ENCODE measurements at places on chromosomes 3 and 15.

DNA sequence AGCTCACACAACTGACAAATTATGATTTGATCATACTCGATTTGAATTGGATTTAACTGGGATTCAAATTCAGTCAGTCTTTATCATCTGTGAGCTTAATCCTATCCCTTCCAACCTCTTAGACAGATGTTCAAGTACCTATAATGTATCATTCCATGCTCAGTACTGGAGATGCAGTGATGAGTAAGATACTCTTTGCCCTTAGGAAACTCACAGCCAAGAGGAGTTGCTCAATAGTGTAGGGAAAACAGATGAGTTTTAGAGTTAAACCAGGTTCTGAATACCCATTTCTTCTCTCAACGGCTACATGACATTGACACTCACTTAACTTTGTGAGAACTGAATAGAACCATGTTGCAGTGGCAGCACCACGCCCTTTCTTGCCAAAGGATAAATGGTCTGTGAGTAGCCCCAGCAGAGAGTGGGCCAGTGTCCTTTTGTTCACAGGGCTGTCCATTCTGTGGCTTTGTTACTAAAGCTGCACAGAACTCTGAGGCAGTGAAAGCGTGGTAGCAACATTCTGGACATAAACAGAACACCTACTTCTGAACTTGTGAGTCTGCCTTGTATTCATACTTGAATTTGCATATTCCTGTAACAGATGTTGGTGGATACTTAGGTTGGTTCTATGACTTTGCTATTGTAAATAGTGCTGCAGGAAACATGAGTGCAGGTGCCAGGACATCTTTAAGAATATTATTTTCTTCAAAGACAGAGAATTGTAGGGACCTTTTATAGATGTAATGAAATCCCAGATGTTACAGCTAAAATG lies 91.6 kb downstream of the RASA2 start:
- DNase-seq = no peak

DNA sequence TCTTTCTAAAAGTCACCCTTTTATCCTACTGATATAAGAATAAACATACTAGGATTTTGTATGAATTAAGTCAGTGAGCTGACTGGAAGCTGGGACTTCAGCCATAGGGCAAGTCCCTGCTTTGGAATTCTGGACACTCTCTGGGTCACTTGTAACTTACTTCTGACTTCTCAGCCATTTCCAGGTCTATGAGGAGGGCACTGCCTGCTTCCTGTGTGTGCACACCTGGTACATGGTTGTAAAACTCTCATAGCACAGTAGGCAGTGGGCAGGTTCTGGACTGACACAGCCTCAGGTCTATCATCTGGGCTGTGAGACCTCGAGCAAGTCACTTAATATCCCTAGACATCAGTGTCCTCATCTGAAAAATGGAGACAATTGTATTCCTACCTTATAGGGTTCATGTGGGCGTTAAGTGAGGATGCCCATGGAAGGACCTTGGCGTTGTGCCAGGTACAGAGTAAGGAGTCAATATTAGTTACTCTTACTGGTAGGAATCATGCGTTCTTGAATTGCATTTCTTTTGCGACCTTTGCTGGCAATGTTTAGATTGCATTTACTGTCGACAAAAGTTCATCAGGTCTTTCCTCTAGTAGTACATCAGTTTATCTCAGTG lies 27.5 kb upstream of the TGM5 start:
- DNase-seq = no peak

- no peak for DNase-seq
Observed at GRCh38 chr3:143531101-143531500, 317.2 kb downstream of the SLC9A9 start.

DNA sequence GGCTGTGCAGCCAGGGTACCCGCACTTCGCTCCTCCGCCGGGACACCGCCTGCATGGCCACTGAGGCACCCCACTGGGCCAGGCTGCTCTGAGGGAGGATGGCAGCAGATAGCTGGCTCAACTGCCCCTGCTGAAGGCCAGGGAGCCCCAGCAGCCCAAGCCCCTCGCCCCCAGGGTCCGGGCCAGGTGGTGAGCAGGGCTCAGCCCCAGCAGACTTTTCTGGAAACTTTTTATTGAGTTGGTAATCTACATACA lies 11.5 kb downstream of the PLIN1 start:
- no peak for DNase-seq

DNA sequence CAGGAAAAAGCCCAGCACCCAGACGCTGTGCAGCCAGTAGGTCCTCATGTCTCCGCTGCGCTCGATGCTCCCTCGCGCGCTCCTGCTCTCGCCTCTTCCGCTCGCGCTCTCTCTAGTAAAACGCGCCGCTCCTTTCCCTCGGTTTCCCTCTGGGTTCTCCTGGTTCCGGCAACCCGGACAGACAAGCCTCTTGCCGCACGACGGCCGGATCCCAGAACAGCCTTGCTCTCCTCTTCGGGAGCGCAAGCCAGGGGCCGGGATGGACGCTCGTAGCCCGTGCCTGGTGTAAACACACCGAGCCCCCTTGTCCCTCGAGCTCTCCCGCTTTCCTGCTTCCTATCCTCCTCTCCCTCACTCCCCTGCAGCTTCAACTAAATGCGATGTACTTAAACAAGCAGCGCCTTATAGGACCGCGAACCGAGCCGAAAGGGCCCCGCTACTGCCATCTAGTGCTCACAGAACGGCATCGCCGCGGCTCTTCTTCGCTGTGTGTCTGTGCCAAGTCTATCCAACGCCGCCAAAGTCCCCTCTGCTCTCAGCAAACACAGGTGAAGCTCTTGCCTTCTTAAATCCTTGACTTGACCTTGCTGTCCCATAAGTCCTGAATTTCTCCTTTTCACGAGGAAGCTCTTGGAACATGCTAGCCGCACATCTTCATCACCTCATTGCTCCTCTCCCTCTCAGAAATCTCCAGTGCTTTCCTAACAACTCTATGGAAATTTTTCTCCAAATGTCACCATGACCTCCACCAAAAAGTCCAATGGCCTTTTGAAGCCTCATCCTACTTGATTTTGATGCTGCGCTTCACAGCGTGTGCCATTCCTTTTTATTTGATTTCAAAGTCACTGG lies 1037.2 kb downstream of the IGSF11 start:
- DNase-seq = no peak

- no peak for DNase-seq
Observed at GRCh38 chr3:38015485-38015884, 14.0 kb downstream of the PLCD1 start.

DNA sequence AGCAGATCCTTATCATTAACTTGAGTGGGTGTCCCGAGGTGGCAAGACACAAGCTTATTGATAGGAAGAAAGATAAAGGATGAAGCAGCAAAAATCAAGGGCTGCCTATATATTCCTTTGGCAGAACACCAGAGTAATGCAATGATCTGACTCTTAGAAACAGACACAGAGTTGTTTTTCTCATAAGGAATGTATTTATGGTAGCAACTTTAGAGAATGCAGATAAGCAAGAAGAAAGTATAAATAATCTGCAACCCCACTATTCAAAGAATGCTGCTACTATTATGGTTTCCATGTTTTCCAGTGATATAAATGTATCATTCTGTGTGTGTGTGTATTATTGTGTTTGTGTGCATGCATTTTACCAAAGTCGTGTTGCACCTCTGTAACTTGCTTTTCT lies 208.3 kb downstream of the THSD4 start:
- DNase-seq = no peak

DNA sequence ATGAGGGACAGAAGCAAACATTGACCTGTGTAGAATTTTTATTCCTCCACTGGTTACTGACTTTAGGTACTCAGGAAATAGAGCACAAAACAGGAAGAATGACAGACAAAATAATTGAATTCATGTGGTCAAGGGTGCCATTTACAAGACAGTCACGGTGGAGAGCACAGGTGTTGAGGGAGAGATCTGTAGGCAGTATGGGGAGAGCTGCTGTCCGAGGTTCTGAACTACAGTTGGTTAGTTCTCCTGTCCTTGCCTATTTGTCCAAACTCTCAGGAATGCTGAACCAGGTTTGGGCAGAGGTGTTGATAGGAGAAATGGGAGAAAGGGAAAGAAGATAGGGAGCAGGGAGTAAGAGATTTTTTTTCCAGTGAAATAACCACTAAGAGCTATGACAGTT lies 178.5 kb upstream of the ZBTB20 start:
- no peak for DNase-seq

DNA sequence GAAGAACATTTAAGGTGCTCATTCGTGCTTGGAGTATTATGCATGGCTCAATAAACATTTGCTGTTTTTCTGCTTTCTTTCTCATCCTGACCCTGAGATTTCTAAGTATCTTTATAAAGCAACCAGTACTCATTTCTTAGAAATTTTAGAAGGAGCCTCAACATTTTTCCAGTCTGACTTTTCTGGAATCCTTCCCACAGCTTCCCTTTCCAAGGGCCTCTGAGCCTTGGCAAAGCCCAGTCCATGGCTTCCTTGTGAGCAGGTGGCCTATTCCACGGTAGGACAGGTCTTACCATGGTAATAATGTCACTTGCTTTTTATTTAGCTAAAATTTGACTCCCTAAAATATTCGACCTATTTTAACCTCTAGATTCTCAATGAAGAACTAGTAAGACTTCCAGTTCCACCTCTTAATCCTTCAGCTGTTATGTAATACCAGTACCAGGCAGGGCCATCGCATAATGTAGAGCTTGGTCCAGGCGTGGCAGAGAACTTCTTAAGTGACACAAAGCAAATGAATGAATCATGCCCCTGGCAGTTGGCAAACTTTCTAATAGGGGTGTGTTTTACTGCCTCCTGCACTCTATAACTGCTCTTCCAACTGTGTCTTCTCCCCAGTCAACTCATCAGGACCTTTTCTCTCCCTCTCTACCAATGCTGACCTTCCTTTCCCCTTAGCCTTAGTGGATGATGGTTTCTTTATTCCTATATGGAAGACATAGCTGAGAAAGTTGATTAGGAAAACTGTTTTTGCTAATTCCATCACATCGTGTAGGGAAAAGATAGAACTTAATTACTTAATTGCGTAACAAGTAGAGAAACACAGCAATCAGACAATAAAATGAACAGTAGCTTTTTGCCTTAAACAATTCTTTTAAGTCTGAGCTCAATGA lies 894 bp upstream of the TM4SF4 start:
- DNase-seq = no peak

- no peak for DNase-seq
Observed at GRCh38 chr3:113439606-113440005, 1.7 kb downstream of the CFAP44 start.

- no peak for DNase-seq
Observed at GRCh38 chr15:52710050-52710707, 31.0 kb upstream of the ATOSA start.

DNA sequence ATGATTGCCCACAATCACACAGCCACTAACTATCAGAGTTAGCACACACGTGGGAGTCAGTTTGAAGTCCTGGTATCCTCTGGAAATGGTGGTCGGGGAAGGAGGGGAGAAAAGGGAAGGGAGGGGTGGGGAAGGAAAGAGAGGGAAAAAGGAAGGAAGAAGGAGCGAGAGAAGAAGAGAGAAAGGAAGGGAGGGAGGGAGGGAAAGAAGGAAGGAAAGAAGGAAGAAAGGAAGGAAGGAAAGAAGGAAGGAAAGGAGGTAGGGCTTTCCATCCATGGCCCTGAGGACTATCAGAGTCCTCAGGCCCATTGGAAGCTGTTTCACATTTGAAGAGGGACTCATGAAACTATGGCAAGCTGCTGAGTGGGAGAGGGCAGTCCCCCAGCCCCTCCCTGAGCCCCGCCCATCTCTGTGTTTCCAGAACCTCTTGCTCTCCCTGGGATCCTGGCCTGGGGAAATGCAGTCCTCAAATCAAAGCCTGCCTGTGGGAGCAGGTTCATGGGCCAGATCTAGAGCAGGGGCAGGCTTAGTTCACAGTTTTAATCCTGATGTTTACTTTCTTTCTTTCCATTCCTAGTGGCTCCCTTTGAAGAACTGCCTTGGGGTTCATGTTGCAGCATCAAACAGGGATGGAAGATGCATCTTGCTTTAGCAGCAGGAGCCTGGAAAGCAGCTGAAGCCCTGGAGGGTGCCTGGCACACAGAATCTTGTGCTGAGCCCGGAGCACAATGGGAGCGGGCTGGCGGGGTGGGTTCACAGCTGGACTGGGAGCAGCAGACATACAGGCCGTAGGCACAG lies 66.1 kb upstream of the GLCE start:
- DNase-seq = no peak

GRCh38 chr15:90294601-90295269 lies 29.3 kb downstream of the NGRN start:
- no peak for DNase-seq

DNA sequence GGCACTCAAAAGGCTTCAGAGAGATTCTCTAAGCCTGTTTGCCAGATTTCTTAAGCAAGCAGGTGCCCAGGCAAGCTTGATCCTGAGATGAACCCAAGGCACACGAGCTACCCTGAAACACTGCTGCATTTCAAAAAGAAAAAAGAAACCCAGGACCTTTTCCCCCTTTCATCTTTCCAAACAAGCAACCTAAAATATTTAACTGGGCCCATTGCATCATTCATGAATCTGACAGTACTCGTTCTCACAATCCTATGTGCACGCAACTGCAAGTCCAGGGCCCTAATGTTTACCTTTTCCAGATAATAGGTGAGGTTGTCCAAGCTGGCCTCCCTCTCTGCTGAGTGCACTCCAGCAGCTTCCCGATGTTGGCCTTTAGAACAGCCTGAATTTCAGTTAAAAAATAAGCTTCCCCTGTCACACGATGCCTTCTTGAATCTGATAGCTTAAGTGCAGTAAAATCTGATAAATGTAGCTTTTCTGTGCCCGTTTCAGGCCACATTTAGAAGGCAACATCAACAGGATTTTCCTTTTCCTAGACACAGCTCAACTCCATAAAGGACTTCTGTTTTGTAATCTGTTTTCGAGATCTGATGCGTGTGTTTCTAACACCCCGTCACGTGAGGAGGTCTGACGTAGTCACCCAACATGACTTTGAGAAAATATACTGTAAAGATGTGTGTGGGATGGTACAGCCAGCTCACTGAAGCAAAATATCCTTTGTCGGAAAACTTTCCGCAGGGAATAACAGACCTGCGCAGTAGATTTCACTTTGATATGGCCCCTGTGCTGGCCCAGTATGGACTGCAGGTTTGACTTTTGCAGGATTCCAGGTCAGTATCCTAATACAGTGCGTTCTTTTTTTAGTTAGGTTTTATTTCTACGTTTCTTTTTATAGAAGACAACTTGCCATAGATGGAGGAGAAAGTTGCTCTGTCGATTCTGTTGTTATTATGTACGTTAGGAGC lies 55.1 kb upstream of the RASA2 start:
- DNase-seq = no peak

- no peak for DNase-seq
Observed at GRCh38 chr3:177816667-177817208, 619.5 kb upstream of the TBL1XR1 start.

DNA sequence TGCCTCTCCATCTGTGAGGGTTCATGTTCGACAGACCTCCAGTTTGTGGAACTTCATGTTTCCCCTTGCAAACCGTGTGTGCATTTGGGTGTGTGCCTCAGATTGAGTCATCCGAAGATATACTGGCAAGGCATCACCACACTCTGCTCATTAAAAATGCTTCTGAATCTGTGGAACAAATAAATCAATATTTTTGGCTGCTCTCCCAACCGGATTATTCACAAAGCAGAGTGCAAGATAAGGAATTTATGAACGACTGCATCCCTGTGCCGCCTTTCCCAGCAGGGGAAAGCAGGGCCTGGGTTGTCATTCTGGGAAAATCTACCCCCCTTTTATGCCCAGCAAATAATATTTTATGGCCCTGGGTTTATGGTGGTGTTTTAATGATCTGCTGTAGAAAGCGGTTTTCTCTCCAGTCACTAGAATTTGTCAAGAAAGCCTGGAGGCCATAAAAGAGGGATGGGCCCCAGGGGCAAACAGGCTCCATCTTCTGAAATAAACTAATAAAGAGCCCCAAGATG lies 4.2 kb upstream of the WNT5A start:
- no peak for DNase-seq

GRCh38 chr3:178561239-178561638 lies 25.0 kb downstream of the KCNMB2 start:
- no peak for DNase-seq
